Stimulated activated CD8-positive, alpha-beta memory T cell treated with anti-CD3 and anti-CD28 coated beads, Interleukin-15, amount 100 ng/mL, for 4 hours (primary cell): ENCODE measurements at places on chromosomes 5 and 9.

- DNase-seq = no peak
Measured at GRCh38 chr9:137427454-137428310, 4.5 kb downstream of the NOXA1 start.

GRCh38 chr9:105483618-105484017, 35.8 kb downstream of the FSD1L start:
- DNase-seq = no peak

DNA sequence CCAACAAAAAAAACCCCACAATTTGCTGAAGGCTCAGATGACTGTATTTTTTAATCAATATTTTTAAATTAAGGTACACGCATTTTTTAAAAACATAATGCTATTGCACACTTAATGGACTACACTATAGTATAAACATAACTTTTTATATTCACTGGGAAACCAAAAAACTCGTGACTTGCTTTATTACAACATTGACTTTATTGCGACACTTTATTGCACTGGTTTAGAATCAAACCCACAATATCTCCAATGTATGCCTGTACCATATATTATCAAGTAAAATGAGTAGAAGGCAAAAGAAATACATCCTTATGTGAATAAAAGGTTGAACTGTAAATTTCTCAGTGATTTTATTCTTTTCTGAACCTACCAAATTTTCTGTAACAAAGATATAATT, 53.7 kb downstream of the RICTOR start:
- no peak for DNase-seq

DNA sequence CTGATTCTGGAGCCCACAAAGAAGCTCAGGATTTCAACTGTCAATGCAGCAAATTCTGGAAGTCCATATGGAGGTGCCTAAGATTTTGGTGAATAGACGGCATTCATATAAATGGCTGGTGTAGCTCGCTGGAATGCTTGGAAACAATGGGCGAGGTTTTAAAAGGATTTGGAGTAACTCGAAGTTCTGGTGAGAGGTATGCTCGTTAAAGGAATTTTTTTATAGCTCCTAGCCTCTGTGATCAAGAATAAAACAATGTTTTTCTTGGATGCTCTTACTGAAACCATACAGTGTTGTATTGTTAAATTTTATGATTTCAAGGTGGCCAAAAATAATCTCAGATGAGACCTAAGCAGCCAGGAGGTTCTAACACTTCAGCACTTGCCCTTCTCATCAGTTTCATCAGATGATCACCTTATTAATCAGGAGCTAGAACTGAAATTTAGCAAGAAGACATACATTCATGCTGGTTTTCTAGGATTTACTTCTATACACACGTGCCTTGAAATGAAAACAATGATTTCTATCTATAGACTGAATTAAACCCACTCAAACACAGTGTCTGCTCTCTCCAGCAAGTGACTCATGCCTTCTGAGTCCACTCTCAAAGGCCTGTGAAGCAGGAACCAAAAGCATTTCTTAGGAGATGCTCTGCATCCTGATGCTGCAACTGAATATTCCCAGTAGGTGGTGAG, 79.2 kb downstream of the OTULIN start:
- no peak for DNase-seq
